ENCODE measurements at places on chromosomes 3 and 15.

DNA sequence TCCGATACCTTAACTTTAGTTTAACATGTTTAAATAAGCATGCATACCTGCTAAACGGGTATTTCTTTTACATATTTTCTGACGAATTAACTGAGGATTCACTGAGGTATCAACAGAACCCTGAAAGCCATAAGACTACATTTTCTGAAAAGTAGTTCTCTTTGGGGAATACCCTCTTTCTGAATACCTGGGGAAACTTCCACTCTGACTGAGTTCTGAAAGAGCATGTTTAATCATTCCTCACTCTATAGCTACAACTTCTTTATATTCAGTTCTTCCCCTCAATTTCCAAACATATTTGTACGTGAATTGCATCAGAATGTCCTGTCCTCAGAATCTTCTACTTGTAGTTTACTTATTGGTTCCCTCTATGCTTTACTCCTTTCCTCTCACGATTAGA lies 403.0 kb downstream of the ROBO1 start:
- DNase-seq, result no peak

DNA sequence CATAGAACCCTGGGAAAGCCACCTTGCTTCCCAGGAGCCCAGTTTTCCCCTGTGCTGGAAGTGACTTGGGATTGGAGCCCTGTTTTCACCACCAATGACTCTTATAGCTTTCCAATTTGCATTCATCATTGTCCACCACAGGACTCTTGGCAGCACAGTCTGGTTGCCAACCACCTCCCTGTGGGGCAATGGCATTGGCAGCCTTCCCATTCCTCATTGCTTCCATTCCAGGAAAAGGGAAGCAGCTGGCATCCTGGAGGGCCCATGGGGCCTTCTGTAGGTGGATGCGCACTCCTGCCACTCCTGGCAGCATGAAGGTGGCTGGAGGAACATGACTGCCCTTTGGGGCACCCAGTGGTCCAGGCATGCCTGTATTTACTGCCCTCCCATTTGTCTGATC lies 57.7 kb downstream of the FEM1B start:
- DNase-seq, result no peak

DNA sequence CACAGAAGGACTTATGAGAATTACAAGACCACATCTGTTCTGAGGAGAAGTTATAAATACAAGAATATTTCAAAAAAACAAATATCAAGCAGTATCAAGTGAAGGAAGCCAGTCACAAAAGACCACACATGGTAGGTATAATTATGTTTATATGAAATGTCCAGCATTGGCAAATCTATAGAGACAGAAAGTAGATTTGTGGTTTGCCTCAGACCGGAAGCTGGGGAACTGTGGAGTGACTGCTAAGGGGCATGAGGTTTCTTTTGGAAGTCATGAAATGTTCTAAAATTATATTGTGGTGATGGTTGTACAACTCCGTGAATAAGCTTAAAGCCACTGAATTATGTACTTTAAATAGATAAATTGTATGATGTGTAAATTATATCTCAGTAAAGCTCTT lies 136.9 kb downstream of the FRMD5 start:
- DNase-seq, result no peak

DNA sequence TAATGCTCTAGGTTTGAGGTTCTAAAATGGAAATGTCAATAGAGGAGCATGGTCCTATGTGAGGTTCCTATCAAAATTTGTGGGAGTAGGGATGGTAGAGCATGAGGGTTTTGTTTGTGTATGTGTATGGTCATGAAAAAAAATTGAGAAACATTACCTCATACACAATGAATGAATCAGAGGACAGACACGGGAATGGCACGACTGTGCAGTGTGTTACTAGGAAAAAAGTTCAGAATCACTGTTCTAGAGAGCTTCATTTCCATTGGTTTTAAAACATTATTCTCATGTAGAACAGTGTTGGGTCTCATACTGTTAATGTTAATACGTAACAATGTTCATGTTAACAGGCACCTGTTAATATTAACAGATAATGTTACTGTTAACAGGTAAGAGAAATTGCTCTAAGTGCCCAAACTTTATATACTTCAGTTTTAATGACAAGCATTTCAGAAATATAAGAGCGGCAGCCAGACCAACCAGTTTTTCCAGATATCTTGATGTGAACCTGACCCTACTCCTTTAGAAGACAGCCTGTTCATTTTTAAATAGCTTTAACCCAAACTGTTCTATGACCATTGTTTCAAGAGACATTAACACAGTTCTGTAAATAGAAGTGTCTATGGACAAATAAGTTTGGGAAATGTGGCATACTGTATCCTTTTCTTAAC lies 48.0 kb downstream of the SLC15A2 start:
- DNase-seq, result no peak

- no peak for DNase-seq
Measured at GRCh38 chr3:17430582-17430981, 311.8 kb downstream of the TBC1D5 start.

GRCh38 chr15:101607108-101607507 lies 45.1 kb downstream of the TM2D3 start:
- no peak for DNase-seq

- no peak for DNase-seq
Measured at GRCh38 chr3:49600781-49601180, 46.5 kb downstream of the BSN start.
